ENCODE measurements at places on chromosomes 6 and 20. TPM values are rescaled to one million over a fixed set of nuclear protein-coding genes. Genes with fewer than 3 reads are reported as not detected.

DNA sequence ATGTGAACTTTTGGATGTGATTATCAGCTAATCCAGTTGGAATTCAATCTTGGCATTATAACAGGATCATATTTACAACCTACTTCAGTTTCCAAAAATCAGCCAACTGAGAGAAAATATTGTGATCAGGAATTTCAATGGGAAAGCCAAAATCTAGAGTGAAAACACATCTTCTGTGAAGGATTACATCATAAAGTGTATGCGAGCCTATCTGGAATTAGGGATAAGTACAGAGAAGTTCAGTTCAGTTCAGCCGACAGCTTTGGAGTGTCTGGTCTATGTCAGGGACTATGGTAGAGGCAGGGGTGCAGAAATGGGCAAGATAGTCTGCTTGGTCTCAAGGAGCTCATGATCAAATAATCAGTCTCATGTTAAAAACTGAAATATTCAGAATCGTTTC is 12.3 kb upstream of the PRIM2 start:
- no peaks in the 10 kb centered on the region for H3K27me3 ChIP-seq
- H3K36me3 ChIP-seq: no peaks in the 10 kb centered on the region
- no peak for DNase-seq
- no peak overlapping the region for H3K27ac ChIP-seq
- H3K4me1 ChIP-seq: no peaks in the 10 kb centered on the region

- H3K27me3 ChIP-seq: no peaks in the 10 kb centered on the region
- H3K4me1 ChIP-seq: no peaks in the 10 kb centered on the region
- no peak overlapping the region for H3K4me3 ChIP-seq
- no peak for DNase-seq
Measured at GRCh38 chr6:100796049-100796823, 84.9 kb downstream of the ASCC3 start.

- H3K27ac ChIP-seq: no peak overlapping the region
- H3K4me1 ChIP-seq: no peaks in the 10 kb centered on the region
- no peak overlapping the region for H3K4me3 ChIP-seq
- H3K36me3 ChIP-seq: no peaks in the 10 kb centered on the region
- no peak for DNase-seq
Measured at GRCh38 chr6:89555806-89556205, 82.7 kb downstream of the LYRM2 start.

- H3K4me1 ChIP-seq: no peaks in the 10 kb centered on the region
- no peak overlapping the region for H3K27ac ChIP-seq
- H3K27me3 ChIP-seq: no peaks in the 10 kb centered on the region
Measured at GRCh38 chr6:56802584-56802983, 152.3 kb upstream of the BEND6 start.

DNA sequence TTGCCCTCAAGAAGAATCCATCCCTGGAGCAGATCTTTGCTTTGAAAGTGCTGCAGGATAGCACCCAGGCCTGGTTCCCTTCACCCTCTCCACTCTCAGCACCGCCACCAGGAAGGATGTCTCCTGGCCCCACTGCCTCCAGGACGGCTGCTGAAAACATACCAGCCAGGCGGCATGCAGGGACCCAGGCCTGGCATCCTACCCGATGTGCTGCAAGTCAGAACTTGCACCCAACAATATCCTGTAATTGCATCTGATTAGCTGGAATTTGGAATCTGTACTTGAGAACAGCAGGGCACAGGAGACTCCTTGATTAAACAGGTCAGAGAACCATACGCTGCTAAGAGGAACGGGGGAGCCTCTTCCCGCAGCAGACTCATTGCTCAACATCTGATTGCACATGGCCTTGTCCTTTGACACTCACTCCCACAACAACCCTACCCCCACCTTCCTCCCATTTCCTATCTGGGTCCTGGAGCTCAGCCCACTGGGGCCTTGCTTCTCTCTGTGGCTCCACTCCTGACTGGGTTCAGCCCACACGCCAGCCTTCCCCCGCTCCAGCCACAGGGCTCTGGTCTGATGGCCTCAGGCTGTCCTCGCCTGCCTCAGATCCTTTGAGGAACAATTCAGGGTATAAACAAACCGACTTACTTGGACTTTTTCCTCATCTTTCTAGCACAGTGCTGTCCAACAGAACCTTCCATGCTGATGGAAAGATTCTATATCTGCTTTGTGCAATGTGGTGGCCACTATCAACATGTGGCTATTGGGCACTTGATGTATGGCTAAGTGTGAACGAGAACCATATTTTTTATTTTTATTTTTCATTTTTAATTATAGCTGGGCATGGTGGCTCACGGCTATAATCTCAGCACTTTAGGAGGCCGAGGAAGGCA is 78.0 kb downstream of the FGD2 start:
- no peak for DNase-seq
- H3K4me3 ChIP-seq: no peak overlapping the region
- no peaks in the 10 kb centered on the region for H3K27me3 ChIP-seq
- no peak overlapping the region for H3K27ac ChIP-seq
- H3K4me1 ChIP-seq: no peaks in the 10 kb centered on the region

GRCh38 chr6:45837541-45838200 is 178.0 kb downstream of the CLIC5 start:
- no peak for DNase-seq
- H3K4me3 ChIP-seq: no peak overlapping the region
- H3K4me1 ChIP-seq: peaks cover 11% of the 10 kb centered on the region

DNA sequence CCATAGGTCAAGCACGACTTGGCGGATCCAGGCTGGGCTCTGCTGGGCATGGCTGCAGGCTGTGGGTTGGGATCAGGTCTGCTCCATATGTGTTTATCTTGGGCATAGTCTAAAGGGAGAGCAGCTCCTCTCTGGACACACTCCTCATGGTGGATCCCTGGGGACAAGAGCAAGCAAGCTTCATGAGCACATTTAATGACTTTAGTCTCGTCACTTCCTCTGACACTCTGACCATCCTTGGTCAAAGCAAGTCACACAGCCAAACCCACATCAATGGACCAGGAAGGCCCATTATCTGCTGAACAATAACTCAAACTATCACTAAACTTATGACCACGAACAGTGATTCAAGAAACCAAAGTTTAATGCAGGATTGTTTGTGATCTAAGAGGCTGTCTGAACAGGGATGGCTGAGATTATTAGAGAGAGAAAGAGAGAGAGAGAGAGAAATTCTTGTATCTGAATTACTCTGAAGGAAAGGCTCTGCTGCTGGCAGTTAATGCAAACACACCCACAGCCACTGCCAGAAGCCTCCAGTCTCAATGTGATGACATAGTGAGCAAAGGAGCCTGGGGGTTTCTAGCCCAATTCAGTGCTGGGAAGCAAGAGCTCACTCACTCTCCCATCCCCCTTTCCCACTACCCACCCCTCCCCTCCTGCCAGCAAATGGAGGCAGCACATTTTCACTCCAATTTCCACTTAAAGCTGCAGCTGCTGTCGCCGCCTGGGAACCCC is 490.2 kb upstream of the SULF2 start:
- no peaks in the 10 kb centered on the region for H3K4me1 ChIP-seq
- no peak for DNase-seq
- H3K27ac ChIP-seq: no peak overlapping the region

GRCh38 chr20:48834278-48834677 is 6.5 kb upstream of the PREX1 start:
- no peak overlapping the region for H3K4me3 ChIP-seq
- H3K4me1 ChIP-seq: peaks cover 4% of the 10 kb centered on the region
- no peak overlapping the region for H3K27ac ChIP-seq
- DNase-seq: no peak
- no peaks in the 10 kb centered on the region for H3K36me3 ChIP-seq
- no peaks in the 10 kb centered on the region for H3K27me3 ChIP-seq

DNA sequence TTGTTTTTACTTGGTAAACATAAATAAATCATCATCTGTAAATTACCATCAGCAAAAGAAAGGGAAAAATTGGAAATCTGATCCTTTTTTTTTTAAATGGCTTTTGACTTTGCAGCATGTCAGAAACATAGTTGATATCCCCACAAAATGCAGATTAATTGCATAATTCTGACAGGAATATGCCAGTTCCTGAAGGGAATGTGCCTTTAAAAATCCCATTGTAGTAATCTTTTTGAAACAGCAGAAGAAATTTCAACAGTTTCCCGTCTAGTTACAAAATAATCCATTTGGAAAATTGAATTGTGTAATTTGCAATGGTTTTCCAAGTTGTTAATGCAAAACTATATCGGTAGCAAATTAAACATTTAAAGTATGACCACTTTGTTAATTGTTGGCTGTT is 95.2 kb downstream of the DOK5 start:
- DNase-seq: no peak
- H3K27me3 ChIP-seq: no peaks in the 10 kb centered on the region
- H3K27ac ChIP-seq: no peak overlapping the region
- H3K4me3 ChIP-seq: no peak overlapping the region

DNA sequence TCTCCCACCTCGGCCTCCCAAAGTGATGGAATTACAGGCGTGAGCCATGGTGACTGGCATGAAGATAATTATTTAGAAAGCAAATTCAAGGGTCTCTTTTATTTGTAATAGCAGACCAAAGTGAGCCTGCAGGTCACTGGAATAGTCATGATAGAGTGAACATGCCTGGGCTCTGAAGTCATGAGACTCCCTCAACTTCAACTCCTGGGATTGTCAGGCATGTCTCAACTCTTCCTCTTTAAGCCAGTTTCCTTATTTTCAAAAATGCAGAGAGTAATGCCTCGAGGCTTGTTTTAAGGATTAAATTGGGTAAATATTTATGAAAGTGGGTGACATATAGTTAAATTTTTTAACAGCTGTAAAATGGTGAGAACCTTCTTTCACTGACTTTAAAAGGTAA is 22.7 kb upstream of the HECA start:
- no peaks in the 10 kb centered on the region for H3K36me3 ChIP-seq
- no peaks in the 10 kb centered on the region for H3K27me3 ChIP-seq
- DNase-seq: no peak
- peak overlapping the region; percentile 51 for H3K27ac ChIP-seq
- peaks cover 75% of the 10 kb centered on the region for H3K4me1 ChIP-seq

GRCh38 chr20:58362206-58362516 is 26.9 kb upstream of the VAPB start:
- no peaks in the 10 kb centered on the region for H3K4me1 ChIP-seq
- H3K27ac ChIP-seq: no peak overlapping the region
- no peaks in the 10 kb centered on the region for H3K27me3 ChIP-seq
- no peak for DNase-seq
- peaks cover 8% of the 10 kb centered on the region for H3K36me3 ChIP-seq
- no peak overlapping the region for H3K4me3 ChIP-seq

GRCh38 chr6:163249651-163250101 is 164.8 kb upstream of the QKI start:
- no peaks in the 10 kb centered on the region for H3K36me3 ChIP-seq
- H3K4me3 ChIP-seq: no peak overlapping the region
- H3K4me1 ChIP-seq: no peaks in the 10 kb centered on the region
- no peaks in the 10 kb centered on the region for H3K27me3 ChIP-seq
- H3K27ac ChIP-seq: no peak overlapping the region

Gene ZSCAN16
- polyA plus RNA-seq: 14.2 TPM

Gene SLC32A1
- polyA plus RNA-seq: not detected

Gene NKX2-2
- polyA plus RNA-seq: not detected

Gene NR2E1
- polyA plus RNA-seq: not detected

Gene VGLL2
- polyA plus RNA-seq: not detected

Gene SLC2A4RG
- 2.2 TPM for polyA plus RNA-seq

Data from CD4-positive, alpha-beta memory T cell (primary cell).